Stimulated activated naive CD4-positive, alpha-beta T cell treated with Interleukin-2 at 50 U/mL for 16 hours (primary cell): ENCODE measurements at places on chromosomes 6 and 20.

GRCh38 chr6:160507420-160507819 lies 156.7 kb downstream of the LPA start:
- DNase-seq, result no peak

- no peak for DNase-seq
Measured at GRCh38 chr6:123520217-123520616, 116.5 kb downstream of the TRDN start.

GRCh38 chr6:137389150-137389704 lies 105.0 kb downstream of the OLIG3 start:
- DNase-seq, result peak; percentile 75

DNA sequence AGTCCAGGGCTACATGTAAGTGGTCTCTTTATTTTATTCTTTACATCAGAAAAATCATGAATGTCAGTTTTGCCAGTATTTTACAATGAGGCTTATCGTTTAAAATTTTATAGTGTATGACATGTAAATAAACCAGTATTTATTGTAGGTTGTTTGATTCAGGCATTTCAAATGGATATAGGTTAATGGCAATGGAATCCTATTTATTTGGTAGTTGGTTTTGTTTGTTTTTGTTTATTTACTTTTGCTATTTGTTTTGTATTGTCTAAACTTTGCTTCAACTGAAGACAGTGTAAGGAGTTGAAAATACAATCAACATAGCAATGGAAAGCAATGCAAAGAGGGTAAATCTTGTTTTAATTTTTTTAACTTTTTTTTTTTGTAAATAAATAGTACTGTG lies 119.0 kb upstream of the SAMD5 start:
- DNase-seq, result no peak

GRCh38 chr20:51797357-51798025 lies 4.8 kb downstream of the SALL4 start:
- DNase-seq, result no peak

GRCh38 chr20:19996917-19997316 lies 20.2 kb upstream of the NAA20 start:
- no peak for DNase-seq

DNA sequence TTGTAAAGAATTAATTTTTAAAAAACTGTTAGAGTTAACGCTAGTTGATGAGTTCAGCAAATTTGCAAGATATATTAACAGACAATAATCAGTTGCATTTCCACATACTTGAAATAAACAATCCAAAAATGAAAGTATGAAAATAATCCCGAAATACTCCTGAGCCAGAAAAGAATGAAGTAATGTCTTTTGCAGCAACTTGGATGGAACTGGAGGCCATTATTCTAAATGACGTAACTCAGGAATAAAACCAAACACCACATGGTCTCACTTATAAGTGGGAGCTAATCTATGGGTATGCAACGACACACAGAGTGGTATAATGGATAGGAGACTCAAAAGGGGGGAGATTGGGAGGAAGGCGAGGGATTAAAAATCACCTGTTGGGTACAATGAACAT lies 872.9 kb upstream of the GJE1 start:
- no peak for DNase-seq

- no peak for DNase-seq
Measured at GRCh38 chr20:13458860-13459451, 179.8 kb downstream of the TASP1 start.

- no peak for DNase-seq
Measured at GRCh38 chr6:15481390-15482291, 181.2 kb downstream of the DTNBP1 start.

DNA sequence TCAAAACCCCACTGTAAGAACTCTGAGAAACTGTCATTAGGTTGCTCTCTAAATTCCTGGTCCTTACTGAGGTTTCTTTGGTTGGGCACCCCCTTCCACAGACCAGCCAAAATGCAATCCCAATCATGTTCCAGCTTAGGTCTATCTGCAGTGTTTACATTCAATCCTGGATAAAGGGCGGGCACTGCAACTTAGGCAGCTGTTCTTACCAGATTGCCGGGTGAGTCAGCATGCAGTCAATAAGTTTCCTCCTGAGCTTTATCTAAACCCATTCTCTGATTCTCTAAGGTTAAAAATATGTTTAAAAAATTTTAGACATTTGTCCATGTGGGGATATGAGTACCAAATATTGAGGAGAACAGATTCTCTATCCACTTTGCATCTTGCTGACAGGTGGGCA lies 197.8 kb downstream of the HAO1 start:
- no peak for DNase-seq
